ENCODE measurements at places on chromosomes 16 and 17. TPM values are rescaled to one million over a fixed set of nuclear protein-coding genes. Genes with fewer than 3 reads are reported as not detected.

TMEM88 gene
- total RNA-seq = 0.88 TPM

HSD17B1 gene
- 0.59 TPM for total RNA-seq

TBC1D24 gene
- total RNA-seq = 13.1 TPM

CIITA gene
- total RNA-seq = 0.30 TPM

TMIGD1 gene
- total RNA-seq = not detected

TP53TG3B gene
- 1.8 TPM for total RNA-seq

PRSS36 gene
- total RNA-seq = 2.0 TPM

- no peak for DNase-seq
Observed at GRCh38 chr16:12366313-12366712, 389.8 kb downstream of the SNX29 start.

GRCh38 chr16:25716186-25716585, 24.4 kb downstream of the HS3ST4 start:
- DNase-seq = no peak

DNA sequence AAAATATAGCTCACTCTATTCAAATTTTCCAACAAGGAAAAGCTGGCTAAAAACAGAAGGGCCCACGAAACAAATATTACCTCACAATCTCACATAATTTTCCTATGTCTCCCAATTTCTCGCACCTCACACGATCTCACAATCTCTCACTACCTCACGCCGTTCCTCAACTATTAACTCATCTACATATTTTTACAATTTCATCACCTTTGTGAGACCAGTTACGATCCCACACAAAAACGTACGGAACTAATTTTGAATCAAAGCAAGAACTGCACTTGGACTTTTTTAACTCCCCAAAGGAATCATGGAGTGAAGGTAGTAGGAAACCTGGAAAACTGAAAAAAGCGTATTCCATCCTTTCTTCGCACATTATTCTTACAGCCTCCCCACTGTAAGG, 1.1 kb downstream of the CBX1 start:
- DNase-seq = no peak

- peak; percentile 17 for DNase-seq
Observed at GRCh38 chr17:40864661-40865390, 2.2 kb downstream of the KRT12 start.

- no peak for DNase-seq
Observed at GRCh38 chr17:58318065-58318481, 10.5 kb downstream of the TSPOAP1 start.

GRCh38 chr17:28737770-28738679, 5.8 kb upstream of the TRAF4 start:
- DNase-seq = no peak

- no peak for DNase-seq
Observed at GRCh38 chr17:56913353-56913866, 439 bp downstream of the TRIM25 start.

DNA sequence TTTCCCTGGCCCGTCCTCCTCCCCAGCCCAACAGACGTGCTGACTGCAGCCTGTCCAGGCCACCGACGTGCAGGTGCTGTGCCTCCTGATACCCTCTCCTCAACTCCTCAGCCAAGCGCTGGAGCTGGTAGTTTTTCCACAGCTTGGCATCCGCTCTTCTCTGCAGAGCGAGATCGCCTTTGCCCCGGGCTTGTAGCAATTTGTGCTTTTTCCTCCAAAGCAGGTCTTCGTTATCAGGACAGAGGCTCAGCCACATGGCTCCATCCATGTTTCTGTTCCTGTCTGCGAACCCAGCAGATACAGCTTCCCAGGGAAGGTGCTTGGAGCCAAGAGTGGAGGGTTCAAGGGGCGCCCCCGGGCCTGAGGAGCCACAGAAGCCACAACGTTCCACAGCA, 10.9 kb downstream of the CEP295NL start:
- DNase-seq = no peak

GRCh38 chr16:27123795-27124409, 57.2 kb downstream of the C16orf82 start:
- peak; percentile 42 for DNase-seq

- DNase-seq = peak; percentile 99
Observed at GRCh38 chr16:68237243-68238028, 1.5 kb upstream of the ESRP2 start.

DNA sequence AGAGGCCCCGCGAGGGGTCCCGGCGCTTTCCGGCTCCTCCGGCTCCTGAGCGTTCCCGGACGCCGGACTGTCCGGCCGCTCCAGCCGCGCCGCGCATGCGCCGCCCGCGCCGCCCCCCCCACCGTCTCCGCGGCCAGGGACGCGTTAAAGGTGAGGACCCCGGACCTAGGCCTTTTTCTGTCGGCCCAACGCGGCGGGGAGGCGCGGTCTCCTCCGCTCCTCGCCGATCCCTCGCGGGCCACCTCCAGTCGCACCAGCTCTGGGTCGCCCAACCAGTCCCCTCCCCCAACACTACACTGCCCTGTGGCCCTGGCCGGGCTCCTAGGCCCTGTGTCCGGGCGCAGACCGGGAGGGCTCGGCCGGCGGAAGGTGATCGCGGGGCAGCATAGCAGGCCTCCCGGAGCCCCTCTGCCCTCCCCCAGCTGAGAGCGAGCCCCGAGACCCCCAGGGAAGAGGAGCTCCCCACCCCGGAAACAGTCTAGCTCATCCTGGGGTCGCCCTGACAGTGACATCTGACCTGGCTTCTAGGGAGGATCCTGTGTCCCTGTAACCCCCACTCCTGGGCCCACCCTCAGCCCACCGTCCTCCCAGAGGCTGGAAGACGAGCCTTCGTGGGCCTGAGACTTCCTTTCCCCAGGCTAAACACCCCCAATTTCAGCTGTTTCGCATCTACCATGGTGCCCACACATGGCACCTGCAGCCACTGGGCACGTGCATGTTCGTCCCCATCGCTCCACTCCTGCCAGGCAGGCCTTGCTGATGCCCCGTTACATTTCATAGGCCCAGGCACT, 14.7 kb upstream of the BCAR1 start:
- peak; percentile 68 for DNase-seq

- no peak for DNase-seq
Observed at GRCh38 chr16:23836404-23837311, 875 bp downstream of the PRKCB start.

GRCh38 chr16:30372038-30372712, 1.9 kb upstream of the TBC1D10B start:
- DNase-seq = no peak

GRCh38 chr16:87721622-87722585, 43.9 kb downstream of the KLHDC4 start:
- DNase-seq = no peak

All from HT1080 (cell line).